ENCODE measurements at places on chromosomes 6 and 20. TPM values are rescaled to one million over a fixed set of nuclear protein-coding genes. Genes with fewer than 3 reads are reported as not detected.
A peak's percentile ranks its signal among the peaks of the same experiment; 100 is the strongest.

The PCK1 gene
- not detected for total RNA-seq

DNA sequence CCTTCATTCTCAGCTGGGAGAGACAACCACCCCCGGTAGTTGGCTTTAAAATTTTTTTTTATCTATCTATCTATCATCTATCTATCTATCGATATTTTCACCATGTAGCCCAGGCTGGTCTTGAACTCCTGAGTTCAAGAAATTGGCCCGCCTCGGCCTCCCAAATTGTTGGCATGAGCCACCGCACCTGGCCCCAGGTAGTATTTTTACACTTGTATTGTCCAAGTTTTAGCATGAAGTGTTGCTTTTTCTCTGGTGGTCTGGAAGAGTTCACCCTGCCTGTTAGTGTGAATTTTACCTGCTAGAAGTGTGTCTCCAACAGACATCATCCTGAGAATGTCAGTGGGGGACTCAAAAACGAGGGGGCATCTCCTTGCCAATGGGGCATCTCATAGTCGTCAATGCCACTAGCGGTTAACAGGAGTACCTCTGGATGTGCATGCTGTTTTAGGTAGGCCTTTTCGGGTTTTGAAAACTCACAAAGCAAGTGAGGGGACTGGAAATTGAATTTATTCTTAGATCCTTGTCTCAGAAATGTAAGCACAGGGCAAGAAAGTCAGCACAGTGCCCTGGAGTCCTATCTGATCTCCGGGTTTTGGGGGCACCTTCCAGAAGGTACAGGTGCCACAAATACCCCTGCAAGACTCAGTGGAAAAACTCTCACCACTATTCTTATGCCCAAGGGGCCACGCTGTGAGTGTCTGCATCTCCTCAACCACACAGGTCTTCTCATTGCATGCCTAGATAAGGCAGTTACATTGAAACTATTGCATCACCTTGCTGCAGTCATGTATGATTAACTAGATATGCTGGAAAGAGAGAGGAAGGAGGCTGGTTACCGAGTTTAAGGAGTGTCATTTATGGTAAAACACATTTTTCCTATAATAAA, 37.1 kb downstream of the TNFAIP3 start:
- DNase-seq = no peak

DNA sequence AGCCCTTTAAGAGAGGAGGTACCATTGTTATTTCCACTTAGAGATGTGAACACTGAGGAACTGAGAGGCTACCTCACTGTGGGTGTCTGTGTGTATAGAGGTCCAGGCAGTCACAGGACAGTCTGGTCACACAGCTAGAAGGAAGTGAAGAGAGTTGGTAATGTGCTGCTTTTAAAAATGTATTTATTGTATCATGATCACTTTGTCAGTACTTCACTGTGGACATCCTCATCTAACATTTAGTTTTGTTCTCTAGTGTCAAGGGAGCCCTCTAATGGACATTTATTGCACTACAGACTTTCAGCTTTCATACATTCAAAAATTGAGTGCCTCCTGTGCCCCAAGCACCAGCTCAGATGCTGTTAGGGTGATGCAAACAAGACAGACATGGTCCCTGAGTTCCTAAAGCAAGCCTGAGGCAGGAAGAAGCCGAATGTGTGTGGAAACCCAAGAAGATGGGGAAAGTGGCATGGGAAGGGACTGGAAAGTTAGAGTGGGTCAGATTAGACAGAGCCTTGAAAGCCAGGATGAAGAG, 123.0 kb downstream of the SLC16A10 start:
- peak; percentile 85 for DNase-seq

GRCh38 chr6:36050305-36050704, 22.7 kb downstream of the MAPK14 start:
- DNase-seq = no peak

The HCRTR2 gene
- total RNA-seq = not detected

DNA sequence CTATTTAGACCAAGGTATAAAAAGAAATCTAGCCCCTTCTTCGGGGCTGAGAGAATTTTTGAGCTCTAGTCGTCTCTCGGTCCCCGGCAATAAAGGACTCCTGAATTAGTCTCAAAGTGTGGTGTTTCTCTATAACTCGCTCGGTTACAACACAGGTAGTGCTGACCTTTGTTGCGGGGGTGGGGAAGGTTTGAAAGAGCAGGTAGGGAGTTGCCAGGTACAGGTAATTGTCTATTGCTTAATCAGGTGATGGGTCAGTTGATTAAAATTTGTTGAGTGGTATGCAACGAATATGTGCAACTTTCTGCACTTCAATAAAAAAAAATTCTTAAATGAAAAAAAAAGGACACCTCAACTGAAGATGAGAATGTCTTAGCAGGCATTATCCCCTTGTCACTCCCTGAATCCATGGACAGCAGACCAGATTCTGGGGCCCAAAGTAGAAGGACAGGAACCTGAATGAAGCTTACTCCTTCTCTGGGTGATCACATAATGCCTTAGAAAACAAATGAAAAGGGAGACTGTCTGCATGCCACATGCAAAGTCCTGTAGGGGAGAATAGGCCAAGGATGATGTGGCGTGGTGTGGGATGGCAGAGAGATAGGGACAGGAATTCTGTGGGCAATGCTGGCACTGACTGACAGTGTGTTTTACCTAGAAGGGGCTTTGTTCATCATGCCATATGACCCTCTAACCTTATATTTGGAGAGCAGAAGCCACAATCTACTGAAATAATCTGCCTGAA, 157.6 kb upstream of the OLIG3 start:
- no peak for DNase-seq

The ZNF391 gene
- 0.03 TPM for total RNA-seq

DNA sequence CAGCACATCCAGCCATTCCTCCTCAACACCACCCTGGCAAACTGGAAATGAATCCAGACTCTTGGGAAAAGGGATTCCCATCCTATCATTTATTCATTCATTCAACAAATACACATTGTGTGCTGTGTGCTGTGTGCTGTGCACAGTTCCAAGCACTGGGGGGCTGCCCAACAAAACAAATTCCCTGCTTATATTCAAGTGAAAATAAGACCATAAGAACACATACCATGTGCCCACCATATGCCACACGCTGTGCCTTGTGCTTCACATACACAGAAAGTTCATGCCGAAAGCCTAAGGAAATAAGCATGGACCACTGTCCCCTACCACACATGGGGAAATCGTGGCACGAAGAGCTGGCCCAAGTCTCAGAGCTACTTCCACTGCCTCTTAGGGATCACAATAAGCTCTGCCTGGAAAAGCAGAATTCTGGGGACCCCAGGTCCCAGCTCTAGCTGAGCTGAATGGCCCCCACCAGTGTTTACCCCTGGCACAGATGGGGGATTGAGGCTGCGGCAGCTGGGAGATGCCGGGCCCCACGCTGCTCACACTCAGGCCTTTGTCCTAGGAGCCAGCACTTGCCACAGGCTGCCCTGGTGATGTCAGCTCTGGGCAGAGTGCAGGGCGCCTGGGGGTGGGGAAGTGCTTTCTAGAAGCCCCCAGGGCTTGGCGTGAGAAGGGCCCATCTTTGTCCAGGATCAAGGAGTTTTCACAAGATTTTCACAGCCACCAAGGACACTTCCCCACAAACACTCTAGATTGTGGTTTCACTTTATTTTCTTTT, 99.6 kb downstream of the PREX1 start:
- DNase-seq = no peak

- DNase-seq = no peak
Measured at GRCh38 chr6:1720620-1721322, 111.1 kb downstream of the FOXC1 start.

The ARMC2 gene
- 2.3 TPM for total RNA-seq

DNA sequence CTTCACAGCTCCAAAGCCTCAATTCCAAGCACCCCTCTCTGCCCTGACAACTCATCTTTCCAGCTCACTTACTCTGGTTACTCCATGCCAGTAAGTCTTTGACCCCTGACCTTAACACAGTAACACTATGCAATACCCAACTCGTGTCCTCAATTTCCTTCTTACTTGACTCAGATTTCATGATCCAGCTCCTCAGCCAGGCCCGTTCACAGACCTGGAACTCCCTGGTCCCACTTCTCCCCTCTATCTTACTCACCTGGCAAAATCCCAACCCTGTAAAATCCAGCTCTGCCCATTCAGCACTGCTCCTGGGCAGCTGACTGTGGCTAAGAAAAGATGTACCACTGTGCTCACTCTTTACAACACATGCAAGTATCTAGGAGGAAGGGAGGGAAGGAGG, 7.9 kb downstream of the GNL1 start:
- no peak for DNase-seq

DNA sequence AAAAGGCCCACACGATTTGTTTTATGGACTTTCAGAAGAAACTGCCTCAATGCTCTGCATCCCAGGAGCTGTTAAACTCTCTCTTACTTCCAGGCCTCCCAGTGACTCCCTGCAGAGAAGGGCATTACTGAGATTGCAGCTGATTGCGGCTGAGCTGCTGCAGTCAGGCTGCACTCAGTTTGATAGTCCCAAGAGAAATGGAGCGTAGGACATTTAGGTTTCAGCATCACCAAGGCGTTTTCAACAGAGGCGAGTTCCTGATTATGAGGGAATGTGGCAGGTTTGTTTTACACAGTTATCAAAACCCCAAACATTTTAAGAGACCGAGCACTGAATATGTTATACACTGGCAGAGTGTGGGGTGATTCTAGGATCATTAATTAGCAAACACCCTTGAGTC, 145.6 kb downstream of the TBX18 start:
- DNase-seq = peak; percentile 29

DNA sequence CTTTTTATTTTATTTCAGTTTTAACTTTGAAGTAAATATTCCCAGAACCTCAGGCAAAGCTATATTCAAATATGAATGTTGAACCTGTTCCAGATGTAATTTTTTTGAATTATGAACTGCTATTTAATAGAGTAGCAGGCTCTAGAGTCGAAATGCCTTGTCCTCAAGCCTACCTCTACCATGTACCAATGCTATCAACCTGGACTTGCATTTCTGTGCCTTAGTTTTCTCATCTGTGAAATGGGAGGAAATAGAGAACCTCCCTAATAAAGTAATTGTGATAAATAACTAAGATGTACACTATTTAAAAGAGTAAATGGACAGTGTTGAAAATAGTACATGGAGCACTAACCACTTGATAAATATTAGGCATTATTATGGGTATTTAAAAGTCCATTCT, 551.6 kb upstream of the JARID2 start:
- DNase-seq = no peak

The GHRH gene
- total RNA-seq = not detected

The MTRF1L gene
- total RNA-seq = 19.0 TPM

DNA sequence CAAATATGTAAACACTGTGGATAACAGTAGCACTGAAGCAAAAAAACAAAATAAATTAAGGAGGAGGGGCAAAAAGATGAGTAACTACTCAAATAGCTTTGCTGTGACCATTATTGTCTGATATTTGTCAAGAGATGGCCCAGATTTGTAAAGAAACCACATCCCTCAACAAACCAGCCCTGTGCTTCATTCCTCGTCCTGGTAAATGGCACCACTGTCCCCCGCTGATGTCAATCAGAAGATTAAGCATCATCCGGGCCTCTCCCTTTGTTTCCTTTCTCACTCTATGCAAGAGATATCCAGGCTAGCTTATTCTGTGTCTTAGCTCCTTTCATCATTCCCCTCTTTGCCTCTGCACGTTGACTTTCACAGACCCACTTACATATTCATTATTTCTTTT, 259.0 kb downstream of the SYNE1 start:
- peak; percentile 61 for DNase-seq

- DNase-seq = peak; percentile 72
Measured at GRCh38 chr6:121688974-121689373, 253.5 kb downstream of the GJA1 start.

- no peak for DNase-seq
Measured at GRCh38 chr20:50107796-50108331, 5.1 kb downstream of the UBE2V1 start.

GRCh38 chr6:105900125-105900937, 185.8 kb upstream of the PRDM1 start:
- peak; percentile 92 for DNase-seq

The ADAM33 gene
- total RNA-seq = 0.72 TPM

The GLP1R gene
- total RNA-seq = not detected

The RAMACL gene
- not detected for total RNA-seq

The RCAN2 gene
- total RNA-seq = 1.4 TPM

DNA sequence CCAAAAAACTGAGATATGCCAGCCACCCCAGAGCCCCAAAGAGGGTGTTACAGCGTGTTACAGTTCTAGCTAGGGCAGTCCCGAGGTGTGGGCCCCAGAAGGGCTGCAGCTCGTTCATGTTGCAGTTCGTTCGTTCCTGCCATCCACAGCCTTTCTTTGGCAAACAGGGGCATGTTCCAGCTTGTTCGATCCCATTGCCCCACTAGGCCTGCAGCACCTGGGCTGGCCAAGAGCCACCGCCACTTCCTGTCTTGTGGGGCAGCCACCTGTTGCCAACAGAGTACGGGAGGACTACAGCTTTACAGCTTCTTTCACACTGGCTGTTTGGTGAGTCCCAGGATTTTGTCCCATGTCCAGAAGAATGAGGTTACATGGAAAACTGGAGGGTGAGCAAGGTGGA, 198.1 kb downstream of the MMUT start:
- no peak for DNase-seq

The BHLHE23 gene
- not detected for total RNA-seq

The SLC17A1 gene
- not detected for total RNA-seq

The ZSCAN31 gene
- total RNA-seq = 13.2 TPM

- DNase-seq = no peak
Measured at GRCh38 chr6:135932651-135933050, 81.2 kb downstream of the PDE7B start.

DNA sequence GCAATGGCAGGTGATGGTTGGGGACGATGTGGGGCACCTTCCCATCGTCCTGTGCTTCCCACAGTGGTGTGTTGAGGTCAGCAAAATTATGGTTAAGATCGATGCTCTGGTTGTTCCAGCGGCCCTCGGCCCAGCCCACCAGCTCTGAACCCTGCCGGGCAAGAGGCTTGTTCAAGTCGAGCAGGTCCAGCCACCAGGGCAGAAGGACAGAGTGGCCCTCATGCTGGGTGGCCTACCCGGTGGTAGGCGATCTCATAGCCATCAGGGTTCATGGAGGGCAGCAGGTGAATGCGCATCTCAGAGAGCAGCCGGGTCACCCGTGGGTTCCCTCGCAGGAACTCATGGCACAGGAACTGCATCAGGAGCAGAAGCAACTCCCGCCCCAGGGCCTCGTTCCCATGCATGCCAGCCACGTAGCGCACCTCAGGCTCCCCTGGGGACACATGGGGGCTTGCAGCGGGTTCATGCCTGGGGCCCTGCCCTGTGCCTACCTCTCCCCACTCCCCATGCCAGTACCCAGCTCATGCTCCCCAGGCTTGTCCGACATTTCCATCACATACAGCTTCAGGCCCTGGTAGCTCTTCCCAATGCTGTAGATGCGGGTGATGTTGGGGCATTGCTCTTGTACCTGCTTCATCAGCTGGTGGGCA, 4.3 kb downstream of the CPXM1 start:
- DNase-seq = no peak

Data from myocyte (in vitro differentiated cells).